ENCODE measurements at places on chromosomes 1 and 21.

DNA sequence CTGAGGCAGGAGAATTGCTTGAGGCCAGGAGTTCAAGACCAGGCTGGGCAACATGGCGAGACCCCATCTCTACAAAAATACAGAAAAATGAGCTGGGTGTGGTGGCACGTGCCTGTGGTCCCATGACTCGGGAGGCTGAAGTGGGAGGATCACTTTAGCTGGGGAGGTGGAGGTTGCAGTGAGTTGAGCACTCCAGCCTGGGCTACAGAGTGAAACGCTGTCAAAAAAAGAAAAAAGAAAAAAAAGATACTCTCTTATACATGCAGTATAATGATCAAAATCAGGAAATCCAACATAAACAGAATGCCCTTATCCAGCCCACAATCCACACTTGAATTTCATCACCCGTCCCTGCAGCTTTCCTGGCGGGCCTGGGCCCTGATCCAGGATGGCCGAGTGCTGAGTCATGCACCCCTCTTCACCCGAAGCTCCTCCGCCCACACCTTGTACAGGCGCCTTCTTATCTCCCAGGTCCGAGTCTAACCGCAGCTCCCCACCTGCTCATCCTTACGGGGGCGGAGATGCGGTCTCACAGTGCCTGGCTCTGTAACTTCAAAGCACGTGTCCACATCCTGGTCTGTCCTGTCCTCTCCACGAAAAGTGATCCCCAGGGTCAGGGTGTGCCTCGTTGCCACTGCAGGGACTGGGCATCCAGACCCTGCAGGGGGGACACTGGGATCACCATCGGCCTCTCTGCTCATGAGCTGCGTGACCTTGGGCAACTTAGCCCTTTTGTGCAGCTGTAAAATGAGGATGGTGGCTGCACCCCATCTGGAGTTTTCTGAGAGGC is 120.2 kb upstream of the SLC45A1 start:
- no peak for DNase-seq

- DNase-seq: no peak
Measured at GRCh38 chr1:12722626-12723025, 6.7 kb downstream of the AADACL3 start.

GRCh38 chr1:115530407-115530806 is 111.4 kb upstream of the VANGL1 start:
- no peak for DNase-seq

DNA sequence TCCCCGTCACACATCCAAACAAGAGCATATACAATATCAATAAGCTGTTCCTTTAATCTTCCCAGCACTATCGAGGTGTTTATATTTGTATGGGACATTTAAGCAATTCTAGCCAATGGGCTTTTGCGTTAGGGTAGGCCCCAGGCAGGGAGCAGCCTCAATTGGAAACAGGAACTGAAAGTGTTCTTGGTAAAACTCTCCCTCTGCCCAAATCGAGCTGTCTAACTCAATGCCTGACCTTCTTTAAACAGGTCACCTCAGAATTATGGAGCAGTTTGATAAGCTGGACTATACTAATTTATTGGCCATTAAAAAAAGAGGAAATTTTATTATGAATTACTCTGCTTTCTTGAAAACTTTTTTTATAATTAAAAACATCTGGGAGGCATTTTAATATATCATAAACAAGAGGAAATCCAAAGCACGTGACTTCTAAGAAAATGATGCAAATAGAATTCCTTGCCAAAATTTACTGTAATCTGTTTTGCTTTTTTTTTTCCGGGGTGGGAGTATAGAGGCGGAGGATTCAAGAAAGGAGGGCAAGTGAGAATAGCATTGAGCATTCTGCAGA is 498.1 kb downstream of the LMO4 start:
- no peak for DNase-seq

DNA sequence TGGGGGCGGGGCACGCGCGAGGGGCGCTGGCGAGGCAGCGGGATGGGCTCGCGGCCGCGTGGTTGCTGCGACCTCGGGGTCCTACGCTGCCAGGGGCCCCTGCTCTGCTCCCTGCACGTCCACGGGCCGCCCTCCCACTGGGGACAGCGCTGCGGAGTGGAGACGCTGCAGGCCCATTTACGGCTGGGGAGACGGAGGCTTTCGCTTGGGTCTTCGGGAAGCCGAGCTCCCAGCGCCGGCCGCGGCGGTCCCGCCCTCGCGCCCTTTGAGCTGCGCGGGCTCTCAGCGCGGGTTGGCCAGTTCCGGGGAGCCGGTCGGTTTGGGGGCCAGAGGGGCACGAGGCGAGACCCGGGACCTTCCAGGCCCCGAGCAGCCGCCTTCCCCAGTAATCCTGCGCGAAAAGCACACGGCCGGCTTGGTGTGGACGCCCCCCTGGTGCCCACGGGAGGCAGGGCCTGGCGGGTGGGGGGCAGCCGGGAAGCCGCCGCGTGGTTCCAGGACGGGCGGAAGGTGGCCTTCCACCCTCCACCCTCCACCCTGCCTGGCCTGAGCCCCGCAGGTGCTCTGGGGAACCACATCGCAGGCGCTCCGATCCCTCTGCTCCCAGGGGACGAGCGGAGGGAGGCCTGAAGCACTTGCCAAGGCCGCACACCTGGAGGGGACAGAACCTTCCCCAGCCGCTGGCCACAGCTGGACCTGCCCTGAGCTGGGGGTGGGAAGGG is 570 bp upstream of the PEX10 start:
- DNase-seq: peak; percentile 68

DNA sequence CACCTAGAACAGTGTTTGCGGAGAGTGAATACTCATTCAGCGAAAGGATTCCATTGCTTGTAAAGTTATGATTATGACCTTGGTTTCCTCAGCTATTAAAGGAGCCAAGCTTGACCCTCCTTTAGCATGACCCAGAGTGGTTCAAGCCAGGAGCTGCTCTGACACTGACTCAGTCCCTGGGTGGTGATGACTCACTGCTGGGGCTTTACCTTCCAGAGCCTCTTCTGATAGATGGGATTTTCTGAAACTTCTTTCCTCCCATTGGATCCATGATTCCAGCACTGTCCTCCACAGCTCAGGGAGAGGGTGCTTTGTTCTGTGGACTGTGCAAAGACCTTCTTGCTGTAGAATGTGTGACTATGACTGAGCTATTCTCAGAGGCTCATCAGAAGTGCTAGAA is 77.4 kb downstream of the S1PR1 start:
- DNase-seq: no peak

DNA sequence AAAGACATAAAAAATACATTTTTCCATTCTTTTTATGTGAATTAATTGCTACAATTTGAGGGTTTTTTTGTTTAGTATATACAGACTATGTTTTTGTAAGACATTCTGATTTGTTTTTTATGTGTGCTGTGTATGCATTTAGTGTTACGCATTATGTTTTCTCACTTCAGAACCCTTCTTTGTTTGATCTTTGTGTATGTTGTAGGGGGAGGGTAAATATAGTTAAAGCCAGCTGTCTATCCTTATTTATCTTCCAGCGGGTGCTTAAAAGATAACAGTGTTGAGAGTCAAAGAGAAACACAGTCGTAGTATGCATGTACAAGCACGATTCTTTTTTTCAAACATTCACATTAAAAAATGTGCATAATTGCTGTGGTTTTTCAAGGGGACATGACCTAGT is 97.5 kb upstream of the KIAA1614 start:
- DNase-seq: no peak

- no peak for DNase-seq
Measured at GRCh38 chr1:18919197-18919905, 17.0 kb upstream of the ALDH4A1 start.

- no peak for DNase-seq
Measured at GRCh38 chr1:243623841-243624240, 226.2 kb downstream of the AKT3 start.

- DNase-seq: no peak
Measured at GRCh38 chr1:46461809-46462448, 27.7 kb upstream of the DMBX1 start.
